ENCODE measurements at places on chromosomes 4 and X.
A peak's percentile ranks its signal among the peaks of the same experiment; 100 is the strongest.

GRCh38 chr4:91035276-91035675 lies 908.1 kb downstream of the CCSER1 start:
- DNase-seq, result no peak

- no peak for DNase-seq
Observed at GRCh38 chr4:139450586-139450985, 3.3 kb upstream of the RAB33B start.

DNA sequence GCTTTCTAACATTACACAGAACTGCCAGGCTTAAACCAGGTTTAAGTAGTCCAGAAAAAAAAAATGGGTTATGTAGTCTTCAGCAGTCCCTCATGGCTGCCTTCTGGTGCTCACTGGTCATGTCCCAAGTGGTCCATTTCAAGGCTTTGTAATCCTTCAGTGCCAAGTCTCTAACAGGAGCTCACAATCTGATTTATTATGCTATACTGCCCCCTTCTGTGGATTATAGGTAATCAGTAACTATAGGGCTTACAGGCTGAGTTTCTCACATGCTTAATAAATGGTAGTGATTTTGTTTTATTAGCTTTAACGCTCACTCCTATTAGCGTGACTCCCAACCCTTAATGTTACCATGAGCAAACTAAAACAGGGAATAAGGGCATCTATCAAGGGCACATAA lies 92.5 kb upstream of the EDA2R start:
- no peak for DNase-seq

DNA sequence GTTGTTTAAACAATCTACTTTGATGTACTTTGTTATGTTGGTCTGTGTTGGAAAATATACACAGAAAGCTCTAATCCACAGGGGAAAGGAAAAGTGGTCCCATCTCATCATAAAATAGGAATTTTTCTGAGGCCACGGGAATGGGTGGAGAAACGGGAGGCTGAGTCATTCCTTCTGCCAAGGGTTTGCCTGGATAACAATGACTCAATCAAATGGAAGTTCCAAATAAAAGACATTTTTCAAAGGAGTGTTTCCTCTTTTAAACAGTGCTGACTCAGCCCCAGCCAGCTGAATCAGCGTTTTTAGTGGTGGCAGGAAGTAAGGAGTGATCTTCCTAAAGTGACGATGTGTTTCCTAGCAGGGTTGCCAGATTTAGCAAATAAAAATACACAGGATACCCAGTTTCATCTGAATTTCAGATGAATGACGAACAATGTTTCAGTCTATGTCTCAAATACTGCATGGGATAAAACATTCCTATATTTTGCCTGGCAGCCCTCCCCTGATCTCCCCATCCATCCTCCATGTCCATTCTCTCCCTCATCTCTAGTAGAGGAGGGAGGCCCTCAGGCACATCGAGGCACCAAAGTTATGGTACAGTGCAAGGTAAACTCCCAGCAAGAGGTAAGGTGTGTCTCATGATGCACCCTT lies 345.4 kb upstream of the GATB start:
- DNase-seq, result no peak

- DNase-seq, result no peak
Observed at GRCh38 chr4:24007860-24008261, 118.0 kb upstream of the PPARGC1A start.

DNA sequence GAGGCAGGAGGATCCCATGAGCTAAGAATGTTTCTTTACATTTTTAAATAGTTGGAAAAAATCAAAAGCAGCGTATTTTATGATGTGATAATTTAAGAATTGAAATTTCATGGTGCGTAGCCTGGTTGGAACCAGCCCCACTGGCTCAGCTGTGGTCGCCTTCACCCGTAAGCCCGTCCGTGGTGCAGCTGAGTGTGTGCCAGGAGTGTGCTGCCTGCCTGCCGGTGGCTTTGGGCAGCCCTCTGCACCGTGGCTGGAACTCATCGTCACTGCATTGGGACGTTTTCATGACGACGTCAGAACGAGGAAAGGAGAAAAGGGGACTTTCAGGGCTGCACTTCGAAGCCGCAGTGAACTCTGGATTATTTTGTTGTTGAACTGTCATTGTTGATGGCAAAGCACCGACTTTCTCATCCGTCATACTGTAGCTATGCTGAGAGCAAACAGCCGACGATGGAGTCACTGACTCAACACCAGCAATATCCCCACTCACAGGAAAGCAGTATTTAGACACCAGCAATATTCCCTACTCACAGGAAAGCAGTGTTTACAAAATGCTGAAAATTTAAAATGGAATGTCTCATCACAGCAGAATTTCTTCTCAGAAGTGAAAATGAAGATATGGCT lies 35.1 kb downstream of the PCGF3 start:
- no peak for DNase-seq

DNA sequence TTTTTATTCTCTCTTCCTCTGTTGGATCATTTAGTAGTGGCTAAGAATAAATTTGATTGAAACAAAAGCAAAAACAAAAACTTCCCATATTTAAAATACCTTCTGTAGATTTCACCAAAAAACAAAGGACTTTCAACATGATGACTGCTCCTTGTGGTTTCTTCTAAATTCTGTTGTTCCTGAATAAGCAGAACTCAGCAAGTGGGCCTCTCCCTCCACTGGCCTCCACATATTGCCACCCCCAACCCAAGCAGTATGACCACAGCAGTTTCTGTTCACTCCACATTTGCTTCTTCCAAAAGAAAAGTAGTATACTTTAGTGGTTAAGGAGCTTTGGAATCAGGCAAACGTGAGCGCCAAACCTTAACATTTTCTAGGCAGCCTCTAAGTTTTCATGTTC lies 114.7 kb downstream of the COX18 start:
- DNase-seq, result no peak

- DNase-seq, result no peak
Observed at GRCh38 chr4:168623011-168623410, 126.2 kb downstream of the PALLD start.

DNA sequence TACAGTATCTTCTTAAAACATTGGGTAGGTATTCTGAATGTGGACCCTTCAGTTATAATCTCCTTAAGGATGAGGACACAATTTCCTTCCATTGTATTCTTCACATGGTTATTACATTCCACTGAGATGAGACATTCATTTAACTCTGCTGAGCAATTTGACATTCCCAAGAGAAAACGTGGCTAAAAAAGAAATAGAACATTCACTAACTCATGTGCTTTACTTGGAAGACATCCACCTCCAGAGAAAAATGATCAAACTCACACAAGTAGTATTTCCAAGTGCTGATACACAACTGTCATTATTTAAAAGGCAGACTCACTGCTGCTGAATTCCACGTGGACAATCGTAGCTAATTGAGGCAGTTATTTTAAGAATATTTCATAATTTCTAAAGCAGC lies 227.9 kb upstream of the ANKRD50 start:
- DNase-seq, result no peak

DNA sequence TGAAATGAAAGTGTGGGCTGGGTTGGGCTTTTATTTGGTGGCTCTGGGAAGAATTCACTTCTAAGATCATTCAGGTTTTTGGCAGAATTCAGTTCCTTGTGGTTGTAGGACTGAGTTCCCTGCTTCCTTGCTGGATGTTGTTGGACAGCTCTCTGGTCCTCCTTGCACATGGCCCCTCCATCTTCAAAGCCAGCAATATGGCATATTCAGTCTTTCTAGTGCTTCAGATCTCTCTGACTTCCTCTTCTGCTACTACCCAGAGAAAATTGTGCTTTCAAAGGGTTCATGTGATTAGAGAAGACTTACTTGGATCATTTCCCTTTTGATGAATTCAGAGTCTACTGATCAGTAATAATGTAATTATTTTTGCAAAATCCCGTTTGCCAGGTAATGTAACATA lies 12.8 kb upstream of the IGFBP7 start:
- no peak for DNase-seq

DNA sequence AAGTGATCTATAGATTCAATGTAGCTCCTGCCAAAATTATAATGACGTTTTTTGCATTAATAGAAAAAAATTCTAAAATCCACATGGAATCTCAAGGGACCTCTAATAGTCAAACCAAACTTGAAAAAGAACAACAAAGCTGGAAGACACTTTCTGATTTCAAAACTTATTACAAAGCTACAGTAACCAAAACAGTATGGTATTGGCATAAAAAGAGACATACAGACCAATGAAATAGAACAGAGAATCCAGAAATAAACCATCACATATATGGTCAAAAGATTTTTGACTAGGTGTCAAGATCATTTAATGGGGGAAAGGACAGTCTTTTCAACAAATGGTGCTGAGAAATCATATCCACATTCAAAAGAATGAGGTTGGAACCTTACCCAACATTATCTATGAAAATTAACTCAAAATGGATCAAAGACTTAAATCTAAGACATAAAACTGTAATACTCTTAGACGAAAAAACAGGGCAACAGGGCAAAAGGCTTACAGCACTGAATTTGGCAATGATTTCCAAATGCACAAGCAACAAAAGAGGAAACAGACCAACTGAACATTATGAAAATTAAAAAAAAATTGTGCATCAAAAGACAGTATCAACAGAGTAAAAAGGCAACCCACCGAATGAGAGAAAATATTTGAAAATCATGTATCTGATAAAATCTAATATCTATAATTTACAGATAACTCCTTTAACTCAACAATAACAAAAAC lies 3.9 kb downstream of the FBXO8 start:
- DNase-seq, result no peak

- DNase-seq, result no peak
Observed at GRCh38 chr4:149896432-149896831, 80.8 kb upstream of the IQCM start.

DNA sequence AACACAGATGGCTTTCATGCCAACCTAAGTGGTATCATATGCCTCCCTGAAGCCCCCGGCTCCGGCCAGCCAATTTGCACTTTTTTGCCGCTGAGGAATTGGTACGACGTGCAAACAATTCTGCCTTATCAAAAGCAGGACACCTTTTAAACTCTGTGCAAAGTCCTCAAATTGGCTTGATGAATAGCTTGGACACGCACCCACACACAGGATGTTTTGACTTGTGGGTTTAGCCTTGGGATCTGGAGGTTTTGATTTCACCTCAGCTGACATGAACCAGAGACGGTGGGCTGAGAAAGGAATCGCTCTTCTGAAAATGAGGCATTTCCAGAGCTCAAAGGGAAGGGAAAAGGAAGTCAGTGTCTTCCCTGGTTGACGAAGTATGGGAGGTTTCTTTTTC lies 110.8 kb upstream of the SHOX start:
- no peak for DNase-seq

GRCh38 chr4:177322266-177322665 lies 12.6 kb downstream of the NEIL3 start:
- no peak for DNase-seq

DNA sequence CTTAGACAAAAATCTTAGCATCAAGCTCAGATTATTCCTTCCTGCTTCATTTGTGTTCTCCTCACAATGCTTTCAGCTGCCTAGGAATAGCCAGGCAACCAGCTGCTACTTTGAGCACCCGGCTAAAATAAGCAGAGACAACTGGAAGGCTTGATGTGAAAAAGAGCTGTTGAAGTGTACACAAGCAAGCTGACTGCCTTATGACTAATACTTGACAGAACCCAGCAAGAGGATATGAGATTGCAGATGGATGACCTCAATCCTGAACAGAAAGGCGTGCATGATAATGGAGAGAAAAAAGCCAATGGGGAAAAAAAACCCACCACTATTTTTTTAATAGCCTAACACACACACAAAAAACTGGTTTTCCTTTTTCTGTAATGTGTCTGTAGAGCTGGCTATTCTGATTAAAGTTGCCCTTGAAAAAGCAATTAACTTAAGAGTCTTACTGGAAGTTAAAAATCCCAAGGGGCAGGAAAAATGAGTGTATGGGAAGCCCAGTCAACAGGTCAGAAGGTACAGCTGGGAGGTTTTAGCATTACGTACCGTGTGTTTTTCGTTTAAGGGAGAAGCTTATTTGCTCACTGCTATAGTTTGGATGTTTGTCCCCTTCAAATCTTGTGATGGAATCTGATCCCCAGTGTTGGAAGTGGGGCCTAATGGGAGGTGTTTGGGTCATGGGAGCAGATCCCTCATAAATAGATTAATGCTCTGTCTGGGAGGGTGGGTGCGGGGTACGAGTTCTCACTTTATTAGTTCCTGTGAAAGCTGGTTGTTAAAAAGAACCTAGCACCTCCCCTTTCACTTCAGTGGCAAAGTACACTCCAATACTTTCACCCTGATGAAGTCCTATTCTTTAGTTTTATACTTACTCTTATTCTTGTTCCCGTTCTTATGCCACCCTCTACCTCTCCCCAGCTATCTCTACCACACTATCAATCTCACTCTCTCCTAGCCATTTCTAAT lies 37.1 kb upstream of the HERC6 start:
- DNase-seq, result no peak

GRCh38 chr4:79495447-79495846 lies 87.4 kb upstream of the GK2 start:
- no peak for DNase-seq

- DNase-seq, result no peak
Observed at GRCh38 chrX:69150281-69150960, 14.8 kb downstream of the PJA1 start.

GRCh38 chr4:146053891-146054290 lies 115.3 kb upstream of the ZNF827 start:
- DNase-seq, result no peak

DNA sequence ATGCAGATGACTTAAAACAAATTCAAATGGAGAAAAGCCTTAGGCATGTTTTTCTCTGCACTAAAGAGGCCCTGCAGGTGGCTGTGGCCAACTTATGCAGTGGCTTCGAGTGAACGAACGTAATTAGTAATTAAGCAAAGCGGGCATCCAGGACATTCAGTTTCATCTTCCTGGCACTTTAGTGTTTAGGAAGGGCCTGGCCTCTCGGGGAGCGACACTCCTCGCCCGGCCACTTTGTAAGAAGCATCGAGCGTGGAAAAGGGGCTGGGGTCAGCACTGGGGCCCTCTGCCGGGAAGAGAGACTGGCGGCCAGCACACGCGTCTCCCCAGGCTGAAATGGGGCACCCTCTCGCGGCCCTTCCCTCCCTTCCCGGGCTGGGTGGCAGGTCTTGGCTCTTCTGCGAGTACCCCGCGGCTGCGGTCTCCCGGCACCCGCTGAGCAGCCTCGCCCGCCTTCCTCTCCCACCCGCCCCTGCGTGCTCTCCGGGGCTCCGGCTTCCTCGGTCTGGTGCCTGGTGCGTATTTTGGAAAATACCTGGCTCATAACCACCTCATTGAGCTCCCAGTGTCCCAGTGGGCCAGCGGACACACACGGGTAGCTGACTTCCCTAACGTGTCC lies 677 bp upstream of the CYP4V2 start:
- peak; percentile 18 for DNase-seq

DNA sequence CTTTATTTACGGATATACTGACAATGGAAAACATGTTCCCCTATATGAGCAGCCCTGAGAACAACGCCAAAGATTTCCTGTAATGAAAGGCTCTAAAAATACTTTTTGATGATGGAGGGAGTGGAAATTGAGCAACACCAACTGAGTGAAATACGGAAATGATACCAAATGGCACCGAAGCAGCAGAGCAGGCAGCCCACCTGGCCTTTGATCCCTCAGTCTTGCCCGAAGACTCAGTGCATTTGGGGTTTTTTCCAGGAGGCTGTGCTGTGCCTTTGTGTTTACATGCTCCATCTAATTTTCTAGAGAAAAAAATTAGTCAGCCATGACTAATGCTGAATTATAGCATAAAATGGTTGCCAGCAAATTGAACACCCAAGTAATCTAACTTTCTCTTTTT lies 169.9 kb upstream of the RBPJ start:
- no peak for DNase-seq

Measured in stimulated activated CD8-positive, alpha-beta memory T cell treated with anti-CD3 and anti-CD28 coated beads, Interleukin-7, amount 100 ng/mL, for 1 hour (primary cell).